Left renal cortex interstitium (tissue), 4 donors: ENCODE measurements at places on chromosomes 4 and X. TPM values are rescaled to one million over a fixed set of nuclear protein-coding genes. Genes with fewer than 3 reads are reported as not detected.

The MGAT4D gene
- polyA plus RNA-seq: not detected

GRCh38 chr4:10175626-10176025 lies 59.0 kb upstream of the WDR1 start:
- DNase-seq: no peak

DNA sequence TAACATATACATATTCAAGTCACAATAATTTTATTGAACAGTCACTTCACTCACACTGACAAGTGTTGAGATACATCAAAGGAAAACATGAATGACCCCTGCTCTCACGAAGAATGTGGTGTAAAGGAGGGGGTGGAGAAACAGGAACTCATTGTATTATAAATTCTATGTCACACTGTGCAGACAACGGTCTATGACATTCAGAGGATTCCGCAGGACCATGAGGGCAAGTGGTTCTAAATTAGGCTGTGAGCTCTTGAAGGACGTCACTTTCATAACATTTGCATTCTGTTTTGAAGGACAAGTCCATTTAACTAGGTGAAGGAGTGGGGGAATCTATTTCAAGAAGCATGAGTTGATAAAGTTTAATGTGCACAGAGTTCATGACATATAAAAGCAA lies 415.2 kb upstream of the HS3ST1 start:
- DNase-seq: no peak

- no peak for DNase-seq
Observed at GRCh38 chrX:65463550-65463949, 71.0 kb downstream of the LAS1L start.

The ZNF141 gene
- polyA plus RNA-seq: 49.2 TPM

GRCh38 chr4:1249731-1250526 lies 999 bp upstream of the CTBP1 start:
- no peak for DNase-seq

DNA sequence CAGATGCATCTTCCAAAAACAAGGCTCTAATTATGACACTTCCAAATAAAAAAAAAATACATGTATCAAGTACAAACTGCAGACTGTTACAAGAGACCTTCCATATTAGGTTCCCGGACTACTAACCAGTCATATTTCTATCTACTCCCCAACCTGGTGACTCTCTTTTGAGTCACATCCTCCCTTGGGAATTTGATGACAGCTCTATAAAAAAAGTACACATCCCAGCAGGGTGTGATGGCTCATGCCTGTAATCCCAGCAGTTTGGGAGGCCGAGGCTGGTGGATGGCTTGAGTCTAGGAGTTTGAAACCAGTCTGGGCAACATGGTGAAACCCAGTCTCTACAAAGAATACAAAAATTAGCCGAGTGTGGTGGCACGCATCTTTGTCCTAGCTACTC lies 14.9 kb downstream of the RPGR start:
- no peak for DNase-seq

The MXRA5 gene
- polyA plus RNA-seq: 8.7 TPM

DNA sequence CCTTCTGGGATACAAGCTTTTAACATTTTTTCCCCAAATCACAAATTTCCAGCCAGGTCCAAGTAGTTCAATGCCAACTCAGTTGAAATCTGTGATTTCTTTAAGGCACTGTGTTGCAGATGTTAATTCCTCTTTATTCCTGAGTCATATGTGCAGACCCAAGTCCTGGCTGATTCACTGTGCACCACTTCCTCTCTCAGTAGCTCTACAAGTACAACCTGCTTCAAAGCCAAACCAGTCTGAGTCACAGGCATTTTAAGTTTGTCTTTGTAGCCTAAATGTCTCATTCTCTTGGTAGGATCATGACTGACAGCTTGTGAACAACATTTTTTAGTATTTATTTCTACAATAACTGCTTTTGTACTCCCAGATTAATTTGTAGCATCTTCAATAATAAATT lies 165.6 kb upstream of the S100G start:
- no peak for DNase-seq

DNA sequence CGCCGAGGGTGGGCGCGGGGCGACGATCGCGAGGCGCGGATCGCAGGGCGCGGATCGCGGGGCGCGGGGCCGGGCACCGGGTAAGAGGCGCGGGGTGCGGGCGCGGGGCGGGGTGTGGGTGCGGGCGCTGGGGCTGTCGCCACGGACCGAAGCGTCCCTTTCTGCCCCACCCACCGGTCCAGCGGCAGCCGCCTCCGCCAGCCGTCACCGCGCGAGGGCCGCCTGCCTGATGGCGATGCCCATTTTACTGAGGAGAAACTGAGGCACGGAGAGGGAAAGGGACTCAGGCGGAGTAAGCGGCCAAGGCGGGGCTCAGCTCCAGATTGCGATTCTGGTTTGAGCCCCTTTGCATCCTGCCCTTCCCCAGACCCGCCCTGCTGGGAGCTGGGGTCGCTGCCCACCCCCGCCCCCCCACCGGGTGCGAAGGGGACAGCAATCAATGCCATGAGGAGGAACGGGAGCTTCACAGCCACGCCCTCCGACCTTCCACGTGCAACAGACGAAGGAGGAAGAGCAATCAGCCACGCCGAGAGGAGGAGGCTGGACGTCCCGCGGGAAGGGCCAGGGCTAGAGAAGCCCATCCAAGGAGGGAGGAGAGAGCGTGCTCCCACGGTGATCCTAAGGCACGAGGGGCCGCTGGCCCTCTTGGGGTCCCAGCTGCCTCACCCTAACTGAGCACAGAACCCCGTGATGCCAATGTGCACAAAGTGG lies 10.9 kb upstream of the MAN2B2 start:
- DNase-seq: no peak

DNA sequence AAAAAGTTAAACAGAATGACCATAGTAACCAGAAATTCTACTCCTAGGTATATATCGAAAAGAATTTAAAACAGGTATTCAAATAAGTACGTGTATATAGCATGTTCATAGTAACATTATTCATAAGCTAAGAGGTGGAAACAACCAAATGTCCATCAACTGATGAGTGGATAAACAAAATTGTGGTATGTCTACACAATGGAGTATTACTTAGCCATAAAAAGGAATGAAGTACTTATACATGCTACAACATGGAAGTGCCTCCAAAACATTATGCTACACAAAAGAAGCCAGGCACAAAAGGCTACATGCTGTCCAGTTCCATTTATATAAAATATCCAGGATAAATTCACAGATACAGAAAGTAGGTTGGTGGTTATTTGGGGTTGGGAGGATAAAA lies 76.5 kb downstream of the CD99L2 start:
- no peak for DNase-seq

DNA sequence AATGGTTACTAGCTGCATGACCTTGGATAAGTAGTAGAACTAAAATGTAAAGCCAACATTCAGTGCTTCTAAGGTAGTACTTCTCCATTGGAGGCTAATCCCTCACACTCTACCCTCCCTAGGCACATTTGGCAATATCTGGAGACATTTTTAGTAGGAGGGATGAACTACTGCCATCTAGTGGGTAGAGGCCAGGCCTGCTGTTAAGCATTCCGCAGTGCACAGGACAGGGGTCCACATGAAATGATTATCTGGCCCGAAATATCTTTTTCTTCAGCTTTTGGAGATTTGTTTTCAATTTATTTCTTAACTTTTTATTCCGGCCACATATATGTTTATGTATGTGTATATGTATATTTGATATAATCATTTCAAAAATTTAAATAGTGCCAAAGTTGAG lies 36.0 kb upstream of the SPANXC start:
- no peak for DNase-seq

The RBPJ gene
- 79.0 TPM for polyA plus RNA-seq

DNA sequence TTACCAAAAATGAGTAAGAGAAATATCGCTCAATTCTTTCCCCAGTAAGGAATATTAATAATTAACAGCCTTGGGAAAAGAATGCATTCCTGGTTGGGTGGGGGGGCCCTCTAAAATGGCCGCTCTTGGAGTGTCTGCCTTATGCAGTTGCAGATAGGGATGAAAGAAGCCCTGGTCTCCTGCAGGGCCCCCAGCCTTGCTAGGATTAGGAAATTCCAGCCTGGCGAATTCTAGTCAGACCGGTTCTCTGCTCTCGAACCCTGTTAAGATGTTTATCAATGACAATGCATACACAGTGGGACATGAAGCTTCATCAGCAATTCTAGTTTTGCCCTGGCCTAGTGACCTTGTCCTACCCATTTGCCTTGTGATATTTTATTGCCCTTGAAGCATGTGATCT lies 1047.7 kb upstream of the GRID2 start:
- DNase-seq: no peak

DNA sequence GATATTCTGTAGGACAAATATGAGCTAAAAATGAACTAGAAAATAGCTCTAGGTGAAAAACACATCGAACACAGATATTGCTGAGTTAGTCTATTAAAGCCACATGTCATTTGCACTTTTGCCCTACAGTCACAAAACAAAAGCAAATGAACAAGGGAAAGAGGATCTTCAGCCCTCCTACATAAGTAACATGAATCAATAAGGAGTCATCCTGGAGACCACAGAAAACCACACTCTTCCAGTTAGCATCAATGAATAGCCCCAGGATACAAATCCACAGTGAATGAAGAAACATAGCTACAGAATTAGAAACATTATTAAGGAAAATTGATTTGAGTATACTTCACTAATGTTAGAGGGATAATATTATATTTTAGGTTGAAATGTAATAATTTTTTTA lies 311.4 kb downstream of the MAPK10 start:
- DNase-seq: no peak

GRCh38 chr4:99324979-99325378 lies 3.8 kb upstream of the ADH1B start:
- DNase-seq: no peak

GRCh38 chrX:9356846-9357245 lies 108.0 kb upstream of the TBL1X start:
- no peak for DNase-seq

GRCh38 chr4:61320631-61321030 lies 120.5 kb downstream of the ADGRL3 start:
- DNase-seq: no peak

The BMX gene
- 0.45 TPM for polyA plus RNA-seq

The FAM149A gene
- 65.8 TPM for polyA plus RNA-seq

DNA sequence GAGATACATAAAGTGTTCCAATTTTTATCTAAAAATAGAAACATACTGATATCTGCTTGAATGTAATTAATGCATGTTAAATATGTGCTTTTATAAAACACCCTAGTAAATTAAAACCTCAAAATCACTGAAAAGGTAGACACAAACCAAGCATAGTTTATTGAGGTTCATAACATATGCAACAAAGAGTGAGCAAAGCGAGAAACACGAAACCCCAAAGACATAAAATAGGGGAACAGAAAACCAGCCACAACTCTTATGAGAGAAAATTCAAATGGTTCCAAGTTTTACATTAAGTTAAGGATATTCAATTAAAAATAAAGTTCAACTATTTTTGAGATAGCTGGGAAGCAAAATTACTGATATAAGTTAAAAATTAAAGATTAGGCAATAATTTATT lies 336.4 kb upstream of the AGA start:
- no peak for DNase-seq

GRCh38 chr4:176833400-176834175 lies 40.9 kb upstream of the VEGFC start:
- DNase-seq: no peak

The YY2 gene
- 3.8 TPM for polyA plus RNA-seq

- no peak for DNase-seq
Observed at GRCh38 chr4:38109370-38109769, 149.2 kb downstream of the PTTG2 start.

The PABPC4L gene
- 11.6 TPM for polyA plus RNA-seq

DNA sequence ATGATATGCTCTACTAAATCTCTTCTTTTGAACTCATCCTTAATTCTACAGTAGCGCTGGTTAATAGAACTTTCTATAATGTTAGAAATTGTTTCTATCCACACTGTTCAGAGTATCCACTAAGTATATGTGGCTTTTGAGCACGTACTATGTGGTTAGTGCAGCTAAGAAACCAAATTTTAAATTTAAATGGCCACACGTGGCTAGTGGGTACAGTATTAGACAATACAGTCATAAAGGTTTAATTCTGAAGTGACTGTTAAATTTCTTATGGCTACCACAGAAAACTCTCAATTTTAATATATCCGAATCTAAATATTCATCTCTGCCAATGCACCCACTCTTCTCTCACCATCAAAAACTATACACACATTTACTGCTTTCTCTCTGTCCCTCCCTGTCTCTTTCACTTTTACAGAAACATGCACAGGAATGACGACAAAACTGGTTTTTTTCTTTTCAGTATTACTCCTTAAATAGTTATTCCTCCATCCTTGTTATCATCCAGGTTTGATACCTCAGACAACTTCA lies 583.9 kb downstream of the KCTD8 start:
- DNase-seq: no peak

The SMIM10 gene
- polyA plus RNA-seq: 11.8 TPM

DNA sequence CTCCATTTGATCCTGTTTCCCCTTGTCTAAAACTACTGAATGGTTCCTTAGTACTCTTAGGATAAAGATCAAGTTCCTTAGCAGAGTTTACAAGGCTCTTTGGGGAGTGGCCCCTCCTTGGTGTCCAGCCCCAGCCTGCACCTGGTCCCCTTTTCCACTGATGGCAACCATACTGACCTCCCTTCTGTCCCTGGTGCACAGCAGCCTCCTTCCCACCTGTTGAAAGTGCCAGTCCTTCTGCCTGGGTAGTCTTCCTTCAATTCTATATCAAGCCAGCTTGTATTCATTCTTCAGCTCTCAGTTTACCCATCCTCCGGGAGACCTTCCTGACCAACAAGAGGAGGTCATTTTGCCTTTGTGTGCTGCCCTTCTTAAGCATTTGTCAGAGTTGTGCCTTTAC lies 30.4 kb upstream of the NMU start:
- DNase-seq: no peak

DNA sequence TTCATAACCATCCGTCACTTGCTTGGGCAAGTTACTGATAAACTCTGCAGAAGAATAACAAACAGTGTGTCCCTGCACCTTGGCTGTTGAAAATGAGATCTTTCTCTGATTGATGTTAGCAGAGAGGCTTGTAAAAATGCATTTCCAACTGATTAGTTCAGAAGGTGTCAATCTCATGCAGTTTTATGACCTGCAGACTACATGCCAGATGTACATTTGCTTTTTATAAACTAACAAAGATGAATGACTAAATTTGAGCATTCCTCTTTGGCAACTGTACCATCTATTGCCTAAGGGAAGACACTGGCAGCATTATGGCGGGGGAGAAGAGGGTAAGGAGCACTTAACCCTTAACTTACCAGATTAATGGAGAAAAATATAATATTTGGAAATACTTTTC lies 192.8 kb downstream of the DCTD start:
- DNase-seq: no peak

GRCh38 chrX:107710617-107711391 lies 64.8 kb downstream of the TSC22D3 start:
- no peak for DNase-seq

The EREG gene
- 0.07 TPM for polyA plus RNA-seq

- DNase-seq: no peak
Observed at GRCh38 chr4:152357206-152357605, 178.7 kb downstream of the FBXW7 start.

- no peak for DNase-seq
Observed at GRCh38 chrX:13103188-13103913, 58.9 kb upstream of the FAM9C start.

- DNase-seq: no peak
Observed at GRCh38 chr4:57184378-57185029, 74.3 kb upstream of the IGFBP7 start.
